Astrocyte of the cerebellum (primary cell): ENCODE measurements at places on chromosomes 2 and 18.

GRCh38 chr2:88561646-88562388 lies 65.4 kb downstream of the EIF2AK3 start:
- DNase-seq = no peak

- DNase-seq = no peak
Observed at GRCh38 chr2:181952404-181953226, 33.0 kb upstream of the PPP1R1C start.

DNA sequence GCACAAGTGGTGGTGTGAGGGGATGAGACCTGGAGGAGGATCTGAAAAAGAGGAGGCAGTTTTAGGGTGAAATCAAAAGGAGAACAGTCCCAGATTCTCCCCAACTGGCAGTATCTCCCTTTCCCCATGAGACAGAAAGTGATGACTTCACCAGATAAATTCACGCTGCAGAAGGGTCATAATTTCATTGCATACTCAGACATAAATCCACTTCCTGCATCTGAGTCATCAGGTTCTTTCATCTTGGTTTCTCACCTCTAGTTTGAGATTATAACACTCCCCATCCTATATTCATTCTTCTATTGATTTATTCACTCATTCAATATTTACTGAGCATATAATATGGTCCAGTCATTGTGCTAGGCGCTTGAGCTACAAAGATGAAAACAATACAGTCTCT lies 64.7 kb downstream of the CCDC148 start:
- DNase-seq = no peak

DNA sequence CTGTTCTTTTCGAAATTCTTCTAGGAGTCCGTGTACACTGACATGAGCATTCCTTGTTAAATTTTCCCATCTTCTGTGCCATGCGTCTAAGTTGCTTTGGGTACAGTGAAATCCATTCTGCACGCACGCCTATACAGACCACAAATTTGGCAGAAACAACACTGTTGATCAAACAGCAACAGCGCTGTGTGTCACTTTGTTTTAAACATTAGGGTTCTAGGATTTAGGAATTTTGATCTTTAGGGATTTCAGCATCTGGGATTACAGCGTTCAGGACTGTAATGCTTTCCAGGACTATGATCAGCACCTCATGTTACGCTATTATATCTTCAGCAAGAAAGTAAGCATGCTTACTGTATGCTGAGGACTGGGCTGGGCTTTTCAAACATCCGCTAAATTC lies 47.1 kb upstream of the FHL2 start:
- DNase-seq = no peak

- no peak for DNase-seq
Observed at GRCh38 chr2:164203131-164203530, 418.2 kb downstream of the GRB14 start.

DNA sequence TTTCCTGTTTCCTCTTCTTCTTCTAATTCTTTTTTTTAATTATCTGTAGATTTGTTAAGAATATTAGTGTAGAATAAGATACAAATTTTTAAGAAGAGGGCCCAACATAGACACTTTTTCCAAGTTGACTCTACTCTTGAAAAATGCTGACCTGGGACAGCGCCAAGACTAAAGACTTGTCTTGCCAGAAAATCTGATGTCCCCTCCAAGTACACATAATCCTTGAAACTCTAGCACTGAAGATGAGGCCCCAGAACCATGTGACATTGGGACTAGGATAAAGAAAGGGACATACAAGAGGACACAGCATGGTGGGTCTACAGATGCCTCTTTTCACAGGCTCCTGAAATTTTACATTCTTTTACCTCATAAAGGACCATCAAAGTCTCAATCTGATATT lies 271.6 kb upstream of the SESTD1 start:
- no peak for DNase-seq

DNA sequence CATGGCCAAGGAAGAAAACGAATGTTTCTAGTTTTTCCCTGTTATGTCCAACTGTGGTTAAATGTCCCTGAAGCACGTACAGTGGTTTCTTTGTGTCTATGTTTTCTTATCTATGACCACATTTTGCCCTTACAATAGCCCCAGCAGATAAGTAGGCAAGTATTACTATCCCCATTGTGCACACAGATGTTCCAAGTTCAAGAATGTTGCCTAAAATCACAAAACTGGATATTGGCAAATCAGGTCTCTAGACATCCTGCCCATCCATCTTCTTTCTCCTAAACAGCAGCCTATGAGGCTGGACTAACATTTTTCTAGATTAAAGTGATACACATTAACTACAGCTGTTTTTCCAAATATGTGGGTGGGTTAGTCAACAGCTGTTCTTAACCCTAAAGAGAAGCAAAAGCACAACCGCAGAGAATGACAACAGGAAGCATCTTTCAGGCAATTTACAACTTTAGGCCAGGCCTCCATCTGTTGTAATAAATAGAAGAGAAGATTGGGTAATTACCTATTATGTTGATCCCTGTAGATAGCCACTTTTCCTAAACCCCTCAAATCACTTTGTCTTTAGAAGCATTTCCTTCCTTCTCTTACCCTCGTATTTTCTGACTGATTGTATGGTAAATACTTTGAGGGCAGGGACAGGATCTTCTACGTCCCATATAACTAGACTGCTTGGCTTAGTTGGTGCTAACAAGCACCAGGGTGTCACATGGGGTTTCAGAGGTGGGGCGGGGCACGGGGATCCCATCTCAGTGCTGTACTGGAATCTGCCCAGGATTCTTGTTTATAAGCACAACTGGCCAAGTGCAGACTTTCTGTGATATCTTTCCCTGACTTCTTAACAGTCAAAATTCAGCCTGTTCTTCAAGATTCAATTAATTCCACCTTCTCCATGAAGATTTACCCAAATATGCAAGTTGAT lies 132.1 kb upstream of the SETBP1 start:
- no peak for DNase-seq

- DNase-seq = no peak
Observed at GRCh38 chr18:10743766-10744165, 217.9 kb downstream of the NAPG start.

GRCh38 chr2:70935468-70936164 lies at the start of gene ATP6V1B1:
ATP6V1B1 (plus strand) TSS chr2:70935900; CDS start chr2:70935955, 55 bp downstream.
- DNase-seq = no peak
